Activated T-cell treated with anti-CD3 and anti-CD28 coated beads, Interleukin-2, amount 50 U/mL, for 24 hours (primary cell): ENCODE measurements at places on chromosomes 4 and X.

DNA sequence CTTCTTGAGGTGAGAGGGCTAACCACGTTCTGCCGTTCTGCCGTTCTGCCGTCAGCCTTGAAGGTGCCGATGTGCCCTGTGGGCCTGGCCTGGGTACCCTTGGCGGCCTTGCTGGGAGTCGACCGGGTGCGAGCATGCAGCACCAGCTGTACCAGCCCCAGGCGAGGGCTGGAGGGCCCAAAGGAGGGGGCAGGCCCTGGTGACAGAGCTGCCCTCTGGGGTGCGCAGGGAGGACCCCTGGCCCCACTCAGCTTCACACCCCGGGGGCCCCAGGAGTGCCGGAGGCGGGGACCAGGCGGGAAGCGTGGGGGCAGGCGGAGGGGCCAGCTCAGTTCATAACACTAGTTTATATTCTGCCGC is 22.1 kb downstream of the UVSSA start:
- DNase-seq = no peak

GRCh38 chr4:144531841-144532240 is 114.1 kb upstream of the HHIP start:
- no peak for DNase-seq

DNA sequence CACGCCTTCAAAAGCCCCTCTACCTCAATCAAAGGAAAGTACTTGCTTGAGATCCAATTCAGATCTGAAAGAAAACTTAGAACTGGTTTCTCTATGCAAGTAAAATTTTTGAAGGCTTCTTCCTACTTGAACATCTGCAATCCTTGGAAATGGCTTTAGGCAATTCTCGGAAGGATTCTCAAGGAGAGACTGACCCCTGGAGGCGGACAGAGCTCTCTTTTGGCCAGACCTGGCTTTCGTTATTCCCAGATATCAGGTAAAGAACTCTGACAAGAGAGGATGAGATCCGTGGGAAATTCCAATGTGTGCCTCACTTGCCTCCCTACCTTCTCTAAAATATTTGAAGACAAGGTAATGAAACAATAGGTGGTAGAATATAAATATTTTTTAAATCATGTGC is 670.3 kb upstream of the FAM241A start:
- DNase-seq = no peak

DNA sequence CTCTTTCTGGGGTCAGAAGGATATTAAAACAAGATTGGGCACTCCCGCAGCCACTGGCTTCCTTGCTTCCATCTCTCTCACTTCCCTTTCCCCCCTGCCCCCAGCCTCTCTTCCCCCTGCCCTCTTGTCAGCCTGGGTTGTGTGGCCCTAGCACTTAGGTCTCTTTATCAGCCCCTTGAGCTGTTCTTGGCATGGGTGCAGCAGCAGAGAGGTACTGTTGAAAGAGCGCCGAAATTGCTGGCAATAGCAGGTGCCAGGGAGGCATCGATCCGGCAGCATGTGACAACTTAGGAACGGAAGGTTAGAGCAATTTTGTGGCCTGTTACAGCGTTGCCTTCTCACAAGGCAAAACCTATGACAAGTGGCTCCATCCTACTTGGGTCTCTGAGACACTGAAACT is 333.1 kb upstream of the IGFBP7 start:
- DNase-seq = no peak

DNA sequence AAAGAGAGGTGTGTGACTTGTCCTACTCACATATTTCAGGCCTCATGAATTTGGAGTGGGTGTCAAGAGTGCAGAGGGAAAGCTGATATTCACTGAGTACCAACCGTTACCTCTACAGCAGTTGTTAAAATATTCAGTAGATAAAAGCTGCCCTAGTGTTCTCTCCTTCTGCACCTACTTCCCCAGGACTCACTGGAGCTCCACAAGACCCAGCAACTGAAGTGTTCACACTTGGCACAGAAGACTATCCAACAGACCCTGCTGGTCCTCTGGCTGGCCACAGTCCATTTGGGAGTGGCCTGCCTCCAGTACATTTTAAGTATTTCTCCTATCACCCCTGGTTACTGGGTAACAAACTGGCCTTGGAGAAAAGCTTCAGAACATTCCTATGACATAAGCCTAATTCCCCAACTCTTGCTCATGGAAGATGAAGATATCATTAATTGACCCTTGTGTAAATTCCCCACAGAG is 70.8 kb downstream of the PPARGC1A start:
- no peak for DNase-seq

DNA sequence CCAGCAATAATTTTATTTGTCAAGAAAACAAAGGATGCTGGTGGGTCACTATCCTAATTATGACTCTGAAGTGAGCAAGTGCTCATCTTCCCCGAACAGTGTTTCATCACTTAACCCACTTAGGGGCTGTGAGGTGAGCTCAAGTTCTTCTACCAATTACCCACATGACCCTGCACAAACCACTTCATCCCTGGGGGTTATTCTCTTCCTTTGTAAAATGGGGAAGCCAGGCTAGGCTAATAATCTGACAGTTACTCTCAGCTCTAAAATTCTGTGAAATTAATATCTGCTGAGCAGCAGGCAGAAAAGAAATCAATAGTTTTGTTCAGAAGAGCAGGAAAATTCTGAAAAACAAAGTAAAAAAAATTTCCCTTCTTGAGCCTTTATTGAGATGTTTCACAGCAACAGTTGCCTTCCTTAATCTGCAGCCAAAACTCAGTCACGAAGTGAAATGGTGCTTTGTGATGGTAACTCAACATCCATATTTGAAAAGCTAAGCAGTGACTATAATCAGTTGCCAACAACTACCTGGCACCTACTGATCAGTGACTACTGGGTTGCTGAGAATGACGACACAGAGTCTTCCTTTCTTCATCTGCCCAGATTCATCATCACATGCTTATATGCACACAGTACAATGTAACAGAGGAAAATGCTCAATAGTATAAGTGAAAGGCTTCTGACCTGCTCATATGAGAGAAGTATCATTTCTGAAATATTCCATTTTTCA is 24.1 kb downstream of the ATP8A1 start:
- no peak for DNase-seq

- peak; percentile 60 for DNase-seq
These were observed 26.0 kb downstream of the KIT start for GRCh38 chr4:54683616-54684346.

DNA sequence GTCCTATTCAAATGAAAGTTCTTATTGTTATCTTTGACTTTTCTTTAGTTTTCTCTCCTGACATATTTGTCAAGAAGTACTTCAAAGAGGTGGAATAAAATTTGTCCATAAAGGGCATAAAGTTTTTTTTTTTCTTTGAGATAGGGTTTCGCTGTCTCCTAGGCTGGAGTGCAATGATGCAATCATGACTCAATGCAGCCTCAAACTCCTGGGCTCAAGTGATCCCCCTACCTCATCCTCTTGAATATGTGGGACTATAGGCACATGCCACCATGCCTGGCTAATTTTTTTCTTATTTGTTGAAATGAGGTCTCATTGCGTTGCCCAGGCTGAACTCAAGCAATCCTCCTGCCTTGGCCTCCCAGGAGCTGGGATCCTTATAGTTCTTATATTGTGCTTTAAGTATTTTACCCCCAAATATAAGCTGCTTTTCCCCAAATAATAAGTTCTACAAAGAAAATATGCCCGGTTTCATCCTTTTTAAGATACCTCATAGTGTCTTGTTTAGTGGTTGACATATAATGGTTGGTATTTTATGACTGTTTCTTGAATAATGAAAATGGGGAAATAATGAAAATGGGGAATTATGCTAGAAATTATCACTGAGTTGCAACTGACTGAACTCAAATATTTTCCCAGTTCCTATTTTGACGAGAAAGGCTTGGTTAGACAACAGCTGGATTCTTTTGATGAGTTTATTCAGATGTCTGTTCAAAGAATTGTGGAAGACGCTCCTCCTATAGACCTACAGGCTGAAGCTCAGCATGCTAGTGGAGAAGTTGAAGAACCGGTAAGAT is 11.6 kb downstream of the POLR2B start:
- no peak for DNase-seq

- no peak for DNase-seq
These were observed 23.0 kb upstream of the PGM2 start for GRCh38 chr4:37803348-37803973.

GRCh38 chrX:124289443-124289842 is 43.0 kb upstream of the TEX13D start:
- DNase-seq = no peak

DNA sequence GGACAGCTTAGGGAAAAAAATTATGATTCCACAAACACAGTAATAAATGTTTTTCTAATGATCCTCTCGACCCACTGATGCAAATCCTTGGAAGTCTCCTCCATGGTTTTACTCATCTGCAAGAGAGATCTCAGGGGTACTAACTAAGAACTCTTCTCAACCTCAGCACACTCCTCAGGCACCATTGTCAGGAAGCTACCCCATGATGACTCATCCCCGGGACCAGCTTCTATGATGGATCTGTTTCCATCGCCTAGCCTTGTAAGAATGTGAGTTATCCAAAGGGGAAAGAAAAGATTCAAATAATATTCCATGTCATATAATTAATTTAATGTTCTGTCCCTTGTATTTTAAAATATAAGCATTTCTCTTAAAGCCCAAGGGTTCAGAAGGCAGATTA is 816.1 kb upstream of the IGFBP7 start:
- DNase-seq = no peak

GRCh38 chr4:183888564-183888963 is 16.5 kb upstream of the STOX2 start:
- no peak for DNase-seq

- DNase-seq = no peak
These were observed 383.3 kb downstream of the BCOR start for GRCh38 chrX:39714471-39714870.

DNA sequence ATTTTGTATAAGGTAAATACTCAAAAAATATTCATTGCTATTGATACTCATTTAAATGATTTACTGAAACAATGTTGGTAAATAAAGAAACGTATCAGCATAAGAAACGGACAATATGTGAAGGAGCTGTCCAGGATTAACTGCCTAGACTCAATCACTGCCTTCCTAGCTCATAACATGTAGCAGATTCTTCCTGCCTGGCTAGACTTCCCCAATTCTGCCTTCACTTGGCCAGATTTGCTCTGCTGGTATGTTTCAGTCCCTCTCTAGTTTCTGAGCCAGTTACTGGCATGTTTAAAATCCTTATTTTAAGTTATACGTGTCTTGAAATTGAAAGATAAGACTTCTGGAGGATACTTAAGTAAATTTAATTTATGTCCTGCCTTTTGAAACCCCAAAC is 740.3 kb downstream of the CENPC start:
- no peak for DNase-seq

DNA sequence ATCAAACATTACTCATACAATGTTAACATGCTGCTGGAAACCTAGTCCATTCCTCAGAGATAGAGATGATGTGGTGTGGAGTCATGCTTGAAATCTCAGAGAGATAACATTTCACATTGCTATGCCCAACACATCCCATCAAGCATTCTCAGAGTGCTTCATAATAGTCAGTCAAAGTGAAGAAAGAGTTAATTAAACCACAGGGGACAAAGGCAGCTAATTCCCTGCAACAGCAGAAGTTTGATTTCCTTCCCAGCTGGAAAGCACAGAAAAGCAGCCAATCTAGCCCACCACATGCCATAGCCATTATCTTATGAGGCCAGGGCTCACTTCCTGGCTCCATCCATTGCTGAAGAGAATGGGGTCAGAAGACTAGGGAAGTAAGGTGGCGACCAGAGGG is 8.9 kb downstream of the KDR start:
- no peak for DNase-seq

GRCh38 chrX:120236687-120237479 is 13.7 kb upstream of the ZBTB33 start:
- DNase-seq = no peak

DNA sequence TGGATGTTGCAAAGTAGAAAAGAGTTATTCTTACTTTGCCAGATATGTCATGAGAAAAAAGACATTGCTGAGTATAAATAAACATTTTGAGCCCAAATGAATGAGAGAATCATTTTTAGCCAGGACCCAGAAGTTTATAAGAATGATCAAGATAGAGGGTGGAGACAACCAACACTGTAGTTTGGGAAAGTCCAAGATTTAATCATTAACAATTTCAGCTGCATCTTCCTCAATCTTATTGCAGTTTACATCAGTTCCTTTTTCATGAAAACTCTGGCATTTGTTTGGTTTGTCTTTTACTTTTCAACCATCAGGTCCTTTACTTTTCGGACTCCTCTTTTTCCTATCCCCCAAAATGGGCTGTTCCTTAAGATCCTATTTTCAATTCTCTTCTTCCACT is 645.9 kb downstream of the ANKRD50 start:
- DNase-seq = no peak

DNA sequence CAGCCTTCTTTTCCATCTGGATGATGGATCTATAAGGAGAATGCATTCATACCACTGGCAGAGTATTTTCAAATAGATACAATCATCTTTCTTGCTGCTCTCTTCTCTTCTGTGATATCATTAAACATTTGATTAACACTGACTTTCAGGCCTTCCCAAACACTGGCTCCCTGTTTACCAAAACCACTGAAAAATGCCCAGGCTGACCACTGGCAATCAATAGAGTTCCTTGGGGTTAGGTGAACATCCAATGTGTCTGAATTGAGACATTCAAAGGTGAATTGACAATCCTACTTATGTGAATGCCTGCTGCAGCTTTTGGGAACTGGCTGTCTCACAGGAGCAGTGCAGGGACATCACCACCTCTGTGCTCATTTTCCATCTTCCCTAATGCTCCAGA is 168.3 kb downstream of the ENOX2 start:
- DNase-seq = no peak

GRCh38 chr4:53645108-53645507 is 53.8 kb upstream of the LNX1 start:
- no peak for DNase-seq

DNA sequence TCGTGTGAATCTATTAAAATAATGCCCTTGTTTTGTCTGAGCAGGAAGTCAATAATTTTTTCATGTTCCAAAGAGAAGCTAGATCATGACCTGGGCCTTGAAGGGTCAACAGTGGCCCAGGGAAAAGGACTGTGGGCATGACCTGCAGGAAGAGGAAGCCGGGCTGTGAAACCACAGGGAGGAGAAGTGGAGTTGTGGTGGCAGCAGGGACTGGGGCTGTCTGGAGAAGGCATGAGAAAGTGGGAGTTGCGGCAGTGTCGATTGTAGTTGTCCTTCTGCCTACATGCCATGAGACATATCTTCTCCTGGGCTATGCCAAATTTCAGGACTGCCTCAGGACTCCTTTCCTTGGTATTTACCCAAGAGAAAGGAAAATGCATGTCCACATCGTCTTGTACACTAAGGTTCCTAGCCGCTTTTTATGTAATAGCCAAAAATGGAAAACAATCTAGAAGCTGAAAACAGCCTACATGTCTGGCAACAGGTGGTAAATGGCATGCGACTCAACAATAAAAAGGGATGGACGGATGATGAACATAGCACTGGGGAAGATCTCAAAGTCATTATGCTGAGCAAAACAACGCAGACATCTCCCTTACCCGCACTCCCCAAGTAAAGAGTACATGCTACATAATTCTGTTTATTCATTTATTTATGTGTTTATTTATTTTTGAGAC is 13.6 kb upstream of the PTTG2 start:
- DNase-seq = no peak

DNA sequence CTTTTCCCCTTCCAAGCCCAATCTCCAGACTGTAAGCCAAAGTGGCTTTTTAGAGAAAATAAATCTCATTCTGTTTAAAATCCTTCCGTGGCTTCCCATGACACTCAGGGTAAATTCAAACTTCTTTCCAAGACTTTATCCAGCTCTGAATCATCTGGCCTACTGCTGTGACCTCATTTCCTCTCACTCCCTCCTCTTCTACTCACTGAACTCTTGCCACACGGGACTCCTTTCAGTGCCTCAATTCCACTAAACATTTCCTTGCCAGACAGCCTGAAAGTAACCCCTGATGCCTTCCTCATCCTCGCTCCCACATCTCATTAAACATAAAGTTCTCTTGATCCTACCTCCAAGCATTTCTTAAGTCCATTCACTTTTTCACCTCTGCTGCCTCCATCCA is 27.8 kb upstream of the RNF128 start:
- no peak for DNase-seq
